ENCODE measurements at places on chromosomes 7 and 10.

DNA sequence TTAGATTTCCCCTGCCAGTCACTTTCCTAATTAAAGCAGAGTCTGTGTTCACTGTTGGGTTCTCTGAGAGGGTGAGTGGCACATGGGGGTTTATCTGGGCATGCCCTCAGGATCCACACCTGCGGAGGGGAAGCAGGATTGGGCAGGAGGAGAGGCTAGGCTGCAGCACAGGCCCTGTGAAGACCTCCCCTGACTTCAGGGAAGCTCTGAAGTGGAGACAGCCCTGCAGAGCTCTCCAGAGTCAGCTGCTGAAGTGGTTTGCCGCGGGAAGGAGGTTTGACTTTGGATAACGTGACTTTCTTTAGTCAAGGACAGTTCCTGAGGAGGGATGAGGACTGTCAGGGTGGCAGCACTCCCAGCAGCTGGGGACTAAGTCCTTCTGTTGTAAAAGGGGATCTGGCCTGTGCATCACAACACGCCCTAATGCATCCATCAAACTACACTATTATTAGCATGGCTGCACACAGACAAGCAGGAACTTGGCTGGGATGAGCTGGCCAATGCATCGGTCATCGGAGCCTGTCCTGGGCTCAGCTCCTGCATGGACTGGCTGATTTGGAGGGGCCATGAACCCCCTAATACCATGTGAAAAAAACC, 50.9 kb upstream of the LEP start:
- no peak for DNase-seq

GRCh38 chr10:82092111-82092510, 217.1 kb downstream of the NRG3 start:
- no peak for DNase-seq

DNA sequence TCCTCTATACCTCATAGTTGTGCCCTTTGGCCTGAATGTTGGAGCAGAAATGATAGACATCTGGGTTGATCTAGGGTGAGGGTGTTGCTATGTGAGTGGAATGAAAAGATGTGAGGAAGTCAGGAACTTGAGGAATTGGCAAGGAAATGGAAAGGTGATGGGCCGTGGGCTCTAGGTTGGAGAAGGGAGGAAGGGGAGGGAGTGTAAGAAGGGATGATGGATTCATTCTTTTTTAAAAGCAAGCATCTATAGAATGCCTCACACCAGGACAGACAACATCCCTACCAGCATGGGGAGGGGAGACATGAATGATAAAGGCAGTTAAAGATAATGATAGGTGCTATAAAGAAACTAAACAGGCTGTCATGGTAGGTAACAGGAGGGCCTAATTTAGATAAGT, 168.1 kb downstream of the WNT2 start:
- no peak for DNase-seq

GRCh38 chr10:102633848-102634247, 10.4 kb upstream of the TRIM8 start:
- DNase-seq, result no peak

GRCh38 chr7:117381362-117381761, 45.9 kb downstream of the ASZ1 start:
- no peak for DNase-seq

DNA sequence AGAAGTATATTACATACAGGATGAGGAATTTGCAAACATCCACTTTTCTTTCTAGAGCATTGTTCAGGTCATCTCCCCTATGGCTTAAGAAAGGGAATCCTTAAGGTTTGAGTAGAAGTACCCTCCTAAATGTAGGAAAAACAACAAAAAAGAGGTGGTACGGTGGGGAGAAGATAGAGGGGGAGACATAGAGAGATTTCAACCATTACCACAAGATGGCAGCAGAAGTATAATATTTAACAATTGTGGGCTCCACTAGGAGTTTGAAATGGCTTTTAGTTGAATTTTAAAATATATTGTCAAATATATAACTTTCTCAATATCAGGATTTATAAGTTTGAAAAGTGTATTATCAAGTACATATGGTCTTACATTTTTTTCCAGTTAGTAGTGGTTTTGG, 72.7 kb upstream of the PRKG1 start:
- no peak for DNase-seq

DNA sequence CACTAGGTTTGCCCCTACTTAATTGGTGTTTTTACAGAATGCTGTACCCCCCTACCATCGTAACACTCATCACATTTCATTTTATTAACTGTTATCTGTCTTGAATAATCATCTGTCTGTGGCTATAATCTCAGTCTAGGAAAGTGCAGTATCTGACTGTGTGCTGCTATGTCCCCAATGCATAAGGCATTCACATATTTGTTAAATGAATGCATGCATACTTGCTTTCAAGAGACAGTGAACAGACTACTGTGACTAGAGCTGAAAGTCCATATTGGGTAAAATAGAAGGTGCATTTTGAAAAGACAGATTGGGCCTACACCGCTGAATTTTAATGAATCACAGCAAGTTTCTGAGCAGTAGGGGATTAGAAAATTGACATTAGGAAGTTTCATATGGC, 112.3 kb downstream of the ARHGAP12 start:
- DNase-seq, result no peak
